Naive B cell (primary cell): ENCODE measurements at places on chromosomes 11 and 22. TPM values are rescaled to one million over a fixed set of nuclear protein-coding genes. Genes with fewer than 3 reads are reported as not detected.

Gene OR2AT4
- not detected for polyA plus RNA-seq

DNA sequence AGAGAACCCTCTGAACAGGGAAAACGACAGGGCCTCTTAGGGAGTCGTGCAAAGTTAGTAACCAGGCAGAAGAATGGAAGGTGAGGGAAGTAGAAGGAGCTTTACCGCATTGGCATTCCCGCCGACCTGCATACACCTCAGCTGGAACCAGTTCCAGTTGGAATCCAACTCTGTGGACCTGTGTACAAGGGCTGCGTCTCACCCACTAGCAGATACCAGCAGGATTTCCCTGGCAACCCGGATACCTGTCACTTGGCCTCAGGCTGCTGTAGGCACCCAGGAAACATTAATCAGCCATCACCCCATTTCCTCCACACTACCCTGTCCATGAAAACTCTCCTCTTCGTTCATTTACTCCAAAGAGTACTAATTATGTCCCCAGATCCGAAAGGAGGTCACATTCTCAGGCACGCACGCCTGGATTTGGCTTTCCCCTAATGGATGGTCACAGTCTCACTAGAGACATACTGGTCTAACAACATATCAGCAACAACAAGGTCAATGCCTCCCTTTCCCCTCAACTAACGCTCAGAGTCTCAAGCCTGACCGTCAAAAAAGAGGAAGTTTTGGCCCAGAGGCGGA lies 842 bp downstream of the ARFGAP2 start:
- DNase-seq = no peak

Gene C1QTNF5
- not detected for polyA plus RNA-seq

DNA sequence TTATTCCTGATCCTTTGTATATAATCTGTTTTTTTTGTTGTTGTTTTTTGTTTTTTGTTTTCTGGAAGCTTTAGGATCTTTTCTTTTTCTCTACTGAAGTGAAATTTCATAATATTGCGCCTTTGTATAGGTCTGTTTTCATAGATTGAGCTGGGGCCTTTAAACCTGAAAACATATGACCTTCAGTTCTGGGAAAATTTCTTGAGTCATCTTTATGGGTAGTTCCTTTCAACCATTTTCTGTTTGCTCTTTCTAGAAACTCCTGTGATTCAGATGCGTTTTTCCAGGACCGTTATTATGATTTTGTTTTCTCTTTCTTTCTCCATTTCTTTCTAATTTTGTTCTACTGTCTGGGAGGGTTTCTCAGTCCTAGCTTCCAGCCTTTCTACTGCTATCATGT lies 43.7 kb downstream of the BSX start:
- DNase-seq = no peak

- DNase-seq = no peak
Measured at GRCh38 chr11:123301013-123301591, 106.1 kb upstream of the CLMP start.

- DNase-seq = peak; percentile 73
Measured at GRCh38 chr11:78187366-78188285, 800 bp downstream of the KCTD21 start.

GRCh38 chr22:49620003-49620556 lies 207.6 kb downstream of the BRD1 start:
- no peak for DNase-seq

Gene TNNT3
- 0.92 TPM for polyA plus RNA-seq

GRCh38 chr11:76103460-76103859 lies 102.8 kb downstream of the WNT11 start:
- no peak for DNase-seq
